Stimulated activated CD4-positive, alpha-beta T cell treated with anti-CD3 and anti-CD28 coated beads, Interleukin-15, amount 100 ng/mL, for 1 hour (primary cell): ENCODE measurements at places on chromosomes 2 and 18.

- DNase-seq, result no peak
Measured at GRCh38 chr2:15367715-15368114, 193.4 kb downstream of the NBAS start.

DNA sequence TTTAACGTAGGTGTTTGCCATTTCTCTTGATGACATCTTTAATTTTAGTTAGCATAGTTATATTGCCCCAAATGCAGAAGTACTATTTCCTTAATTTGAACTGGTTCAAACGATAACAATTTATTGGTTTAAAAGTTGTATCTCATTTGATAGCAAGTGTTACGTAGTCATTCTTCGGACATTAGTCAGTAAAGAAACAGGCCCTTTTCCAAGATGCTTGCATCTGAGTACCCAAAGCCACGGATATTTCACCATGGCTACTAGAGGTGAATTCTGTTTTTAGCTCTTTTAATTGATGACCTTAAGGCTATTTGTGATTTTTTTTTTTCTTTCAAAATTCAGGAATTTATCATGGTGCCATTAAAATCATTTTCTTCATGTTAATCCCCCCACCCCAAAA is 32.1 kb downstream of the GLS start:
- DNase-seq, result no peak

DNA sequence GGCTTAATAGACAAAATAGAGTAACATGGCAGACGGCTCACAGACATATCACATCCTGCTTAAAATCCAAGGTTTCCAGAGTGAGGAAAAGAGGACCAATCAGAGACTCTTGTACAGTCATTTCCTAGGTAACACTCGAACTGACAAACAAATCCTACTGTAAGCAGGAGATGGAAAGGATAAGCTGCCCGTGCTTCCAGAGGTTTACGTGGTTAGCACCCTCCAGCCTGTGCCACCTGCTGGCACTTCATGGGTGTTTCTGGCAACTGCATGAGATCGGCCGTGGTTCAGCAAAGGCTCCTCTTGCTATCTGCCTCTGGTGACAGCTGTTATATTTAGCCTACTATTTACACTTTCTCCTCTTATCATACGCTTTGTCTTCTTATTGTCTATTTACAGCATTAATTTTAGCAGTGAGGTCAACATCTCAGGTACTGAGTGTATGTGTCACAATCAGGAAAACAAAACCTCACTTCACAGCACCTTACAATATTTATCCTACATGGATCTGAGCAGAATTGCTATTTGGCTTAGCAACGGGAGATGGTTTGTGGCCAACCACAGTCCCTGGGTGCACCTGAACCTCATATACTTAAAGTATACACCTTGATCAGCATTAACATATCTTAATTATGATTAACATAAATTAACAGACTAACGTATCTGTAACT is 226.9 kb downstream of the TMEM163 start:
- no peak for DNase-seq

DNA sequence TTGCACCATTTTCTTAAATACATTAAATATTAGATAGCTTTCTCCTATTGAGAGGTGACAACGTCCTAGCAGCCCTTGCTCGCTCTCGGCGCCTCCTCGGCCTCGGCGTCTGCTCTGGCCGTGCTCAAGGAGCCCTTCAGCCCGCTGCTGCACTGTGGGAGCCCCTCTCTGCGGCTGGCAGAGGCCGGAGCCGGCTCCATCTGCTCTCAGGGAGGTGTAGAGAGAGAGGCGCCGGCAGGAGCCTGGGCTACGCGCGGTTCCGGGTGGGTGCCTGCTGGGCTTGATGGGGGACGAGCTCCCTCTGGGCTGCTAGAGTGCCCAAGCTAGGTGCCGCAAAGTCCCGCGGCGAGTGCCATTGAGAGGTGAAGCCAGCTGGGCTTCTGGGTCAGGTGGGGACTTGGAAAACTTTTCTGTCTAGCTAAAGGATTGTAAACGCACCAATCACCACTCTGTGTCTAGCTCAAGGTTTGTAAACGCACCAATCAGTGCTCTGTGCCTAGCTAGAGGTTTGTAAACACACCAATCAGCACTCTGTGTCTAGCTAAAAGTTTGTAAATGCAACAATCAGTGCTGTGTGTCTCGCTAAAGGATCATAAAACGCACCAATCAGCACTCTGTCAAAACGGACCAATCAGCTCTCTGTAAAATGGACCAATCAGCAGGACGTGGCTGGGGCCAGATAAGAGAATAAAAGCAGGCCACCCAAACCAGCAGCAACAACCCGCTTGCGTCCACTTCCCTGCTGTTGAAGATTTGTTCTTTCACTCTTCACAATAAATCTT is 3.1 kb downstream of the RPRD1A start:
- DNase-seq, result no peak

GRCh38 chr2:1651121-1652033 is 92.9 kb downstream of the PXDN start:
- no peak for DNase-seq

DNA sequence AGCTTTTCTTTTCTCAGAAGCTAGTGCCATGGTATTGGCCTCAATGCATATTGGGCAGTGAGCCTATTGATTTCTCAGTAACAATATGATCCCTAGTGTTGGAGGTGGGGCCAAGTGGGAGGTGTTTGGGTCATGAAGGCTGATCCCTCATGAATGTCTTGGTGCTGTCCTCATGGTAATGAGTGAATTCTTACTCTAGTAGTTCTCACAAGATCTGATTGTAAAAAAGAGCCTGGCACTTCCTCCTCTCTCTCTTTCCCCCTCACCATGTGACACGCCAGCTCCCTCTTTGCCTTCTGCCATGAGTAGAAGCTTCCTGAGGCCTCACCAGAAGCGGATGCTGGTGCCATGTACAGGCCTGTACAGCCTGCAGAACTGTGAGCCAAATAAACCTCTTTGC is 12.8 kb upstream of the TBC1D8 start:
- DNase-seq, result no peak

DNA sequence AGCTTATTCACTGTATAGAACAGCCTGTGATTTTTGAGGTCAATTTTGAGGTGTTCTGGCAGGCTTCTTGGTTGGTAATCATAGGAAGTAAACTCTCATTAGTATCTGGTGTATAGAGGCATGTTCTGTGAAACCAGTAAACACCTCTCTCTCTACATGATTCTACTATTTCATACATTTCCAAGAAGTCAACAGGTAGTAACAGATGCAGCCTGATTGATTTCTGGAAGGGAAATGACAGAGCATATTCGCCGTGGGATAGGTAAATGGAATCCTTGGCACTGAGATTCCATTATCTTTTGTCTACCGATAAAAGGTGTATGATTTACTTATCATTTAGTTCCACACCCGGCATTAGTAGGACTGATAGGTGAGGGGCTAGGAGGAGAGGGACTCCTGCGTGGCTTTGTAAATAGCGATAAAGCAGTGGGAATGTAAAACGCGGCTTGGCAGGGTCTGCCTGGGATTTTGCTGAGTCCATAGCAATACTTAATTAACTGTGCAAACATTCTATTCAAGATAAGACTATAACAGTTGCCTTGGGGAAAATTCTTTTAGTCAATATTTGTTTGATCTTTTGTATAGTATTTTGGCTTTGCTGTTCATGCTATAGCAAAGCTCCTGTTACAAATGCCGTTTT is 32.3 kb downstream of the LYPD6B start:
- DNase-seq, result no peak

DNA sequence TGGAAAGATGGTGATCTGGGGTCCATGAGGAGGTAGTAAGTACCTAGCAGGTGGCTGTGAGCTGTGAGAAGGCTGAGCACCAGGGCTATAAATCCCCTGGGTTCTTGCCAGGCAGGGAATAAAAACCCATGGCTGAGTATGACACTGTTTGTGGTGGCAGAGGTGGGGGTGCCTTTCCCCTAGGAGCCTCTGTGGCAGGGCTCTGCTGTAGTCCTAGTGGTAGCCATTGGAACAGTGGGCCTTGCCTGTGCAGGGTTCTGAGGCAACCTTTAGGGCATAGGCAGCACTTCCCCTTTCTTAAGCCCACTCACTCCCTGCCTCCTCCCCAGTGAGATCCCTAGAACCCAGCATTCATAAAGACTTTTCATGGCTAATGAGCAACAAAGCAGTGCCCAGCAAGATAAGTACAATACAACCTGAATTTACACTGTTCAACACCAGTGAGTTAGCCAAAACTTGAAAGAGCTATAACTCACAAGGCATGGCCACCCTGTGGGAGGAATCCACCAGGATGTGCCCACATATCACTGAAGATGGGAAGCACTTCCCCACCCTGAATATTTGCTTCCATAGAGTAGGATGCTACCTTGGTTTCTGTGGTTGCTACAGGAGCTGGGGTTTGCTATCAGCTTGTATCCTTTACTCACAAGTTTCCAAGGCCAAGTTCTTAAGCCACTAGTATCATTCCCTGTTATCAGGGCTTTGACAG is 100.9 kb upstream of the NEUROD1 start:
- no peak for DNase-seq

DNA sequence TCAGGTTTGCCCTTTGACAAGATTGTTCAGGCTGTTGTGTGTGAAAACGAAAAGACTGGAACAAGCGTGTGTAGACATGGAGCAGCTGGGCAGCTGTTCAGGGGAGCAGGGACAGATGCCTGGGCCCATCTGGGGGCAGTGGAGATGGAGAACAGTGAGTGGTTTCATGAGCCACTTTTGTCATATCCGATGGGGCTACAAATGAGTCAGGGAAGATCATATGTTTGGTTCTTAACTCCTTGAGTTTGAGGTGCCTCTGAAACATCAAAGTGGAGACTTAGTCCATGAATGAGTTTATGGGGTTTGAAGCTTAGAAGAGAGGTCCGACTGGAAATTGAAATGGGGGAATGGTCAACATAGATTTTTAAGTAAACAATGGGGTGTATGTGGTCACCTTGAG is 9.3 kb upstream of the PLB1 start:
- no peak for DNase-seq

- DNase-seq, result no peak
Measured at GRCh38 chr2:223537115-223537514, 65.0 kb downstream of the SCG2 start.

DNA sequence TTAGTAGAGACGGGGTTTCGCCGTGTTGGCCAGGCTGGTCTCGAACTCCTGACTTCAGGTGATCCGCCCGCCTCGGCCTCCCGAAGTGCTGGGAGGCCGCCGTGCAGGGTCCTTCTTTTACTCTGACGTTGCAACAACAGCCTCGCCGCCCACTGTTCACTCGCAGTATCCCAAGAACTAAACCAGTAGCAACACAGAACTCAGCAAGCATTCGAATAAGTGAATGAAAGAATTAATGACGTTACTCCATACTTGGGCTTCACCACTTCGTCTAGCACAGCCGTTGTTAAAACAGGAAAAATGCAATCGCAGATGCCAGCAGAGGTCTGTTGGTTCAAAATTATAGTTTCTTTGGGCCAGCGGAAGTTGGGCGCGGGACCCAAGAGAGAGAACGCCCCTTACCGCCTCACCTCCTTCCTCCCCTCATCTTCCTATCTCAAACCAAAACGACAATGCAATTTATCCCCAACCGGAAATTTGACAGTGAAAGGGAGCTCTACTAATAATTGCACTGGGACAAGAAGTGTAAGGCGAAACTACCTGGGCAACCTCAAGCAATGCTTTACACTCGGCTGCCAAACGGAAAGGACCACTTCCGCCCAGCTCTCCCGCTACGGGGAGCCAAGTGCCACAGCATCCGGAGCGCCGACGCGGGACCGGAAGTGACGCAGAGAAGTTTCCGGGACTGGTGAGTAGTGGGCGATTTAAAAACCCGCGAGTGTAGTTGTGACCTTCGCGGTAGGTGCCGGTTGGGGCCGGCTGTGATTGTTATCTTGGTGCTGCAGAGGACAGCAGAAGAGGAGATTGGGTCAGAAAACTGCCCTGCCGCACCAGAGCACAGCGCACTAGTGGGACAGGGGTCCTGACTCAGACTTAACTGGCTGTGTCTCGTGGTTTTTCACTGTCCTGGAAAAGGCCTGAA is at the start of the genes NIF3L1 and PPIL3:
Gene NIF3L1, plus strand, starts transcription at position 668 of the 922 bp plus-strand sequence. CDS start 2,573 bp downstream, outside the sequence.
Gene PPIL3, minus strand, starts transcription at position 374 of the 922 bp plus-strand sequence. CDS start 1,462 bp downstream, outside the sequence.
- peak; percentile 87 for DNase-seq

- no peak for DNase-seq
Measured at GRCh38 chr2:45452866-45453265, 158.2 kb downstream of the SRBD1 start.

GRCh38 chr18:33132657-33133056 is 307.9 kb downstream of the CCDC178 start:
- no peak for DNase-seq

DNA sequence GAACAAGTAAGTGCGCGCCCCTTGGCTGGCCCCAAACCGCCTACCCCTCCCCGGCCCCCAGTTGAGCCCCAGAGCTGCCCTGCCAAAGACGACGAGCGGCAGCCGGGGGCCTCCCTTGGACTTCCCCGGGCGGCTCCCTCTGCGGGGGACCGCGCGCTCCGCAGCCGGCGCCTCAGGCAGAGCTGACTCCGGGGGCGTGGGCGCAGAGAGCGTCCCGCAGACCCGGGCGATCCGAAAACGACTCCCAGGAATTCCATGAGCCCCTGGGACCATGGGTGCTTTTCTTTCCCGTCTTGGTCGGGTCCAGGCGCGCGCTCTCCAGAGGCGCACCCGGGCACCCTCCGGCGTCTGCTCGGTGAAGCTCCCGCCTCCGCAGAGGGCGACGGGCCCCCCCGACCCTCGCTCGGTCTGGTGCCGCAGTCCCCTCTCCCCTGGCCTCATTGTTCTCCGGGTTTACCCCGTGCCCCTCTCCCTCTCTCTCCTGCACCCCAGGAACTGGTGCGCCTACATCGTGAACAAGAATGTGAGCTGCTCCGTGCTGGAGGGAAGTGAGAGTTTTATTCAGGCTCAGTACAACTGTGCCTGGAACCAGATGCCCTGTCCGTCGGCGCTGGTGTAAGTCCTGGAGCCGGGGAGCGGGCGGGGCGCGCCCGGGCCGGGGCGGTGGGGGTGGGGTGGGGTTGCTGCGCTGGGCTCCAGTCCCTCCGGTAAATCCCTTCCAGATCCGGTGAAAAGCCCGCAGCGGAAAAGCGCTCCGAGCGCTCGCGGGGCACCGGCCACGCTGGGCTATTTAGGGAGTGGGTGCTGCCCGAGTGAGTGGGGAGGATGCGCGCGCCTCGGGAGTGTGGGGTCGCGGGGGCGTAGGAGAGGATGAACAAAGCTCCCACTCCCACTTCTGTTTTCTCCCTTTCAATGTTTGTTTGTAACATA is 776 bp downstream of the EMILIN2 start:
- DNase-seq, result no peak
